Calu3 (cell line): ENCODE measurements at places on chromosomes 7 and 10.

DNA sequence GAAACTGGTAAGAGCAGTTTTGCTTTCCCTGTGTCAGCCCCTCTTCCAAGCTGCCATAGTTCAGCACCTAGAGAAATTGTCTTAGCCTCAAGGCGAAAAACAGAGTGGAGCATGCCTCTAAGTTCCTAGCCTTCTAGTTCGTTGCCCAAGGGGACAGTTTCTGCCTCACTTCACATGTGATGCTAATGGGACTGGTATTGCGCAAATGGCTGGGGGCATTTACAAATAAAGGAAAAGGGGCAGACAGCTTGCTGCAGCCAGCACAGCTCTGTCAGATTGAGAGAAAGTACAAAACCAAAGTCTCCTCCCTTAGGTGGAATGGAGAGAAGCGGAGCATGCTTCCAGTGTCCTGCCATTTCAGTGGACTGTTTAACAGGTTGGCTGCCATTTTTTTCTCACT is 567.7 kb downstream of the ETV1 start:
- no peak for DNase-seq
- H3K4me1 ChIP-seq, result no peaks in the 10 kb centered on the region
- no peaks in the 10 kb centered on the region for H3K27me3 ChIP-seq
- no peaks in the 10 kb centered on the region for H3K36me3 ChIP-seq

DNA sequence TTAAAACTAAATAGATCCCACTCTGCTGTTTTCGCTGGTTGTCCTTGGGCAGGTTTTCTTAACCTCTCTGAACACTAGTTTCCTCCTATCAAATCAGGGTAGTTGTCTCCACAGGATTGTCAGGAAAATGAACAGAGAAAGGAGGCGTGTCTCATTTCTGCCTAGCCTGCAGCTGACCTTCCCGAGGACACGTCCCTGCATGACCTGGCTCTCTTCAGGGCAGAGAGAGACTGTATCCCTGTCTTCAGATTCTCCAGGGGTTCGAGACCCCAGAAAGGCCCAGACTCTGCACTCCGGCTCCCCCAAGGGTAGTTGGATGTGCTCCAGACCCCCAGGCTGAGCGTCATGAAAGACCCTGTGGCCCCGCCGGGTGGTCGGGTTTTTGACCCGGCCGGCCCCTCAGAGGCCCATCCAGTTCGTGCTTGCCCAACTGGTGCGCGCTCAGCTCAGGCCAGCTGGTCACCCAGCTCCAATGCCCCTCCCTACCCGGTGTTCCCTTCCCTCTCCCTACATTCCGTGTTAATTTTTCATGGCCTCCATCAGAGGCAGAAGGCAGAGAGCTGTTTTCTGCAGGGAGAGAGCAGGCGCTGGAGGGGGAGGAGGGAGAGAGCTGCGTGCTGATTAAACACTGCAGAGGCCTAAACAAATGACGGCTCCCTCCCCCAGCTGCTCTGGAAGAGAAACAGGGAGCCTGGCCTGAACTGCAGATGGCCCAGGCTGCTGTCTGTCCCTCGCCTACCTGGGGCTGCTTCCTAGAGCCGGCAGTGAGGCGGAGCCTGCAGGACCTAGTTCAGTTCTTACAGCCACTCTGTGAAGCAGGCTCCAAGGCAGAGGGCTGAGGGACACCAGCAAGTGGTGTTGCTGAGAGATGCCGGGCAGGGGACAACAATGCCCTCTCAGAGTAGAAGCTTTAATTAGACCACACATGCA is 86.2 kb upstream of the PPIF start:
- no peak overlapping the region for H3K4me3 ChIP-seq
- no peak for DNase-seq
- no peaks in the 10 kb centered on the region for H3K27me3 ChIP-seq
- peaks cover 28% of the 10 kb centered on the region for H3K4me1 ChIP-seq
- H3K27ac ChIP-seq, result no peak overlapping the region

DNA sequence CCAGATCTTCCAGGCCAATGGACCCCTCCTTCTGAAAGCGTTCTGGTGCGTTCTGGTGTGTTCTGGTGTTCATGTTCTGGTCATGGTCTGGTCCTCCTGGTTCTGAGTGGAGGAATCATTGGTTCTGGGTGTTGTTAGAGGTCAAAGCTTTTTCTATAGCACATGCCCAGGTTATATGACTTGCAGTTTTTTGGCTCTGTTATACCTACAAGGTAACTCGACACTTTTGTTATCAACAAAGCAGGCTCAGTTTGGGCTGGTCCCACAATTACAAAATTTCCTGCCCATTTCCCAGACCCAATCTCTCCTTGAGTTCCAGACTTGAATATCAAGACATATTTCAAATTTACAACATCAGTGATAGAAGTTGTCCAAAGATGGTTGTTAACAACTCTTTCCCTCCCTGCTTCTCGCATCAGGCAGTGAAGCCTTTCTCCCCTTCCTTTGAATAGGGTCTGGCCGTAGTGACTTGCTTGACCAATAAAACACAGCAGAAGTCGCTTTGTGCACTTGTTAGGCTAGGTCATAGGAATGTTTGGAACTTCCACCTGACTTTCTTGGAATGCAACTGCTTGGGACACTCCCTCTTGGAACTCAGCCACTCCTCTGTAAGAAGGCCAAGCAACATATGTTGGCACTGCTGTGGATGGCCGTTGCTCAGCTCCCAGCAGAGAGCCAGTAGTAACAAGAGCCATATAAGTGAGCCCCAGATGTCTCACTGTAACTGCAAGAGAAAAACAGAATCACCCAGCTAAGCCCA is 83.1 kb upstream of the STEAP1B start:
- H3K27me3 ChIP-seq, result no peaks in the 10 kb centered on the region
- H3K27ac ChIP-seq, result peak overlapping the region; percentile 96
- H3K4me3 ChIP-seq, result peak overlapping the region; percentile 26

DNA sequence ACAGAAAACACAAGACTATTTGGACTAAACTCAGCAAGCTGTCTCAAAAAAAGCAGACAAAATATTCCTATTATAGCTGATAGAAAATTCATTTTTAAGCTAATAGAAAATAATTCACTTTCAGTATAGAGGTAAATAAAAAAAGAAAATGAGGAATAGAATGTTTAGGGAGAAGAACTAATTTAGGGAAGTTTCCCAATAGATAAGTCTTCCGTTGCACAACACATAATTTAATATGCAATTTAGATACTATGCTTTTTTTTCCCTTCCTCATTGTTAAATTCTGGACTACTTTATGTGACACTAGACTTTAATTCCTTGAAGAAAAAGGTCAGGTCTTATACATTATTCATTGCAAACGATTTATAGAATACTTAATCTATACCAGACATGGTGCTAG is 10.3 kb downstream of the PNPLA8 start:
- no peaks in the 10 kb centered on the region for H3K4me1 ChIP-seq
- no peaks in the 10 kb centered on the region for H3K27me3 ChIP-seq
- no peak overlapping the region for H3K27ac ChIP-seq
- H3K36me3 ChIP-seq, result no peaks in the 10 kb centered on the region
- no peak for DNase-seq
- no peak overlapping the region for H3K4me3 ChIP-seq

DNA sequence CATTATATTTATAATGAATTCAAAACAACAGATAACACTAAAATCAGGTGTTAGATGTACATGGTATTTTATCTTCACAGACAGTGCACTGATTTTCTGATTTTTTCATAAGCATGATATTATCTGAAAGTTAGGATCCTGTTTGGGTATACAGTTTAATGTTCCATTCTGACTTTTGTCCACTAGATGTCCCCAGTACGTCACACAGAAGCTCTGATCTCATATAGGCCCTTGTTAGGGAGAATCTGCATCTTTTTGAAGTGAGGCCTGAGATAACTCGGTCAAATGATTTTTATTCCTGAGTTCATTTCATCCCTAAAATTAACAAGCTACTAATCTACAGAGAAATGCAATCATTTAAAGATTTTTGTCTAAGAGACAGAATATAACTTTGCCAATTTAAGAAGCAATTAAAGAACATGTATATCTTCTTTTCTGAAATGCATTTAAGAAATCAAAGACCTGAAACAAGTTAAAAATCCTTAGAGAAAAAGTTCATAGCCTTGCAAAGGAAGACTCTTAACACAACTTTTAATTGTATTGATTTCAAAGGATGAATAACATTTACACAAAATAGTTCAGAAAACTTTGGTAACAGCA is 72.0 kb upstream of the TES start:
- no peaks in the 10 kb centered on the region for H3K36me3 ChIP-seq
- no peaks in the 10 kb centered on the region for H3K4me1 ChIP-seq
- H3K27ac ChIP-seq, result no peak overlapping the region

DNA sequence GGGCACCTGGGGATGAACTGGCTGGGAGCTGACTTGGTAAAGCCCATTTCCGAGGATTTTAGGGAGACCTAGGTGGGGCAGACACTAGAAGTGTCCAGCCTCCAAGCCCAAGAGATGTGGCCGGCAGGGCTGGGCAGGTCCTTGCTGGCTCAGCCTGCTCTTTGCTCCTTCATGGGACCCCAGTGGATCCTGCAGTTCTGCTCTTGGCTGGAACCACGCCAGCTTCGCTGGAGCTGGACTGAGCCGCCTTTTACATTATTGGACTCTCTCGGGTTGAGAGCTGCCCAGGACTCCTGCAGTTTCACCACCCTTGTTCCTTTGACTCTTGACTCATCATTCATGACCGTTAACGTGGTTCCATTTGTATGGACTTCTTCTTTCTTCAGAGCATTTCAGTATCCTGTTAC is 5.7 kb downstream of the PPIF start:
- H3K4me1 ChIP-seq, result no peaks in the 10 kb centered on the region
- H3K27ac ChIP-seq, result no peak overlapping the region
- DNase-seq, result no peak
- no peaks in the 10 kb centered on the region for H3K27me3 ChIP-seq
- peaks cover 40% of the 10 kb centered on the region for H3K36me3 ChIP-seq
- H3K4me3 ChIP-seq, result no peak overlapping the region

DNA sequence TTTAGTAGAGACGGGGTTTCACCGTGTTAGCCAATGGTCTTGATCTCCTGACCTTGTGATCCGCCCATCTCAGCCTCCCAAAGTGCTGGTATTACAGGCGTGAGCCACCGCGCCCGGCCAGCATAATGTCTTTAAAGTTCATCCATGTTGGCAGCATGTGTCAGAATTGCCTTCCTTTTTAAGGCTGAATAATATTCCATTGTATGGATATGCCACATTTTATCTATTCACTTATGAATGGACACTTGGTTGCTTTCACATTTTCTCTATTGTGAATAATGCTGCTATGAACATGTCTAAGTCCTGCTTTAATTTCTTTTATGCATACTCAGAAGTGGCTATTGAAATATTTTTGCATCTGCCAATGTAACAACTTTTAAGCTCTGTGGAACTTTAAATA is 754.0 kb upstream of the GALNT17 start:
- no peak for DNase-seq
- no peaks in the 10 kb centered on the region for H3K36me3 ChIP-seq
- H3K27me3 ChIP-seq, result no peaks in the 10 kb centered on the region
- no peak overlapping the region for H3K27ac ChIP-seq

GRCh38 chr7:29627631-29628030 is 64.0 kb downstream of the PRR15 start:
- H3K36me3 ChIP-seq, result no peaks in the 10 kb centered on the region
- H3K4me1 ChIP-seq, result peaks cover under 1% of the 10 kb centered on the region
- no peak overlapping the region for H3K27ac ChIP-seq
- no peak for DNase-seq

DNA sequence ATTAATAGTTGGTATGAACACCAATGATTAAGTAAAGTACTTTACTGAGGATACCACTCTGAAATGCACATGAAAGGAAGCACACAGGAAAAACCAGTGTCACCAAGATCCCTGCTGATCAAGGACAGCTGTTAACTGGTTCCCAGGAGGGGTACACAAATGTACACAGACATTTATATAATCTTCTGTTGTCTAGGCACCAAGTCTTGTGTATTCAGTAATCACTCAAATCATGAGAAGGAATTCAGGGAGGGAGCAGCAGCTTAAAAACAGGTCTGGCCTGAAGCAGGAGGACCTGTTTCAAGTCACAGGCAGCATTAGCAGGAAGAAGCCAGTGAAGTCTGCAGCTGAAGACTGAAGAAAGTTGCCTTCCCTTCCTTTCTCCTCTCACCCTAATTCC is 18.7 kb downstream of the MPP7 start:
- H3K4me1 ChIP-seq, result no peaks in the 10 kb centered on the region
- no peak overlapping the region for H3K4me3 ChIP-seq
- no peaks in the 10 kb centered on the region for H3K36me3 ChIP-seq
- H3K27me3 ChIP-seq, result no peaks in the 10 kb centered on the region

GRCh38 chr10:124743191-124744101 is 732 bp downstream of the FAM53B start:
- H3K4me3 ChIP-seq, result peak overlapping the region; percentile 96
- peak overlapping the region; percentile 89 for H3K27ac ChIP-seq
- DNase-seq, result peak; percentile 12
- peaks cover 15% of the 10 kb centered on the region for H3K36me3 ChIP-seq
- no peaks in the 10 kb centered on the region for H3K27me3 ChIP-seq

DNA sequence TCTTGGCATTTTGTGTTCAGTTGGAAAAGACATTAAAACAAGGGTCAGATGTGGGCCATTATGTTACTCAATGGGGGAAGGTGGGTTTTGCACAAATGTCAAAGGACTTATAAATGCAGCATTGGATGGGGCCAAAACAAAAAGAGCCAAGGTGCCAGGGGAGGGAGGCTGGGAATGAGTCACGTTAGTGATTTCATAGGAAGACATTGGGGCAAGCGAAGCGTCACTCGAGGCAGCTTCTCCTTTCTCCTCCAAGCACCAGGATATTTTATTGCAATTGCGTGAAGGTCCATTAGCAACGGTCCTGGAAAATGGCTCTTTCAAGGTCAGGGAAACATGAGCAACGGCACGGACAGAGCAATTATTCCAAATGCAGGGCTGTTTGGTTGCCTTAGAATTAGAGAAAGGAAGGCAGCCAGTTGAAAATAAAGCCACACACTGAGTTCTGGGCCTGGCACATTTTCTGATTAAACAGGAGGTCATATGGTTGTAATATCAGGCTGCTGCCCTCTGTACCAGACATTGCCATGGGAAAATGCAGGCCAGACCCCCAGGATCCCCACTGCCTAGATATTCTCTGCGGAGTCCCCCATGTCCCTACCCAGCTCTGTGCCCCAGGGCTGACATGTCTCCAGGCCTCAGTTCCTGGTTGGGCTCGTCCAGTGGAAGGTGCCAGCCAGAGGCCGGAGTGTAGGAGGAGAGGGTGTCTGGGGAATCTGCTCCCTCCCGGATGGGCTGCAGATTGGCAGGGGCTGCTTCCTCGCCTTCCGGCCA is 63.3 kb upstream of the NANOS1 start:
- no peak overlapping the region for H3K4me3 ChIP-seq
- H3K27ac ChIP-seq, result no peak overlapping the region
- H3K4me1 ChIP-seq, result peaks cover 18% of the 10 kb centered on the region
- H3K27me3 ChIP-seq, result no peaks in the 10 kb centered on the region

DNA sequence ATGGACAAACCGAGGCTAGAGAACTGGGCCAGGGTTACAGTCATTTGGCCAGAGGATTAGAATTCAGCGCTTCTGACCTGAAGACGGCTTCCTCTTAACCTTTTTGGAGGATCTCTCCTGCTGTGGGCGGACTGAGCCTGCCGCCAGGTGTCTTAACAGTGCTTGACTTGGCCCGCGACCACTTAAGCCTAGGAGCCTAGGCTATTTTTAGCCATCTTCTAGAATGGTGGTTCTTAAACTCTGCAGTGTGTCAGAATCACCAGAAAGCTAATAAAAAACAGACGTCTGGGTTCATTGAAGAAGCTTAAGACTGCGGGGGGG is 722 bp downstream of the MDH2 start:
- peak overlapping the region; percentile 96 for H3K4me3 ChIP-seq
- no peak for DNase-seq
- H3K27me3 ChIP-seq, result no peaks in the 10 kb centered on the region
- H3K36me3 ChIP-seq, result peaks cover 36% of the 10 kb centered on the region
- peaks cover 25% of the 10 kb centered on the region for H3K4me1 ChIP-seq
- peak overlapping the region; percentile 52 for H3K27ac ChIP-seq

- no peaks in the 10 kb centered on the region for H3K27me3 ChIP-seq
- H3K27ac ChIP-seq, result no peak overlapping the region
- DNase-seq, result no peak
- H3K4me1 ChIP-seq, result no peaks in the 10 kb centered on the region
- no peaks in the 10 kb centered on the region for H3K36me3 ChIP-seq
Observed at GRCh38 chr10:74867351-74867750, 41.0 kb downstream of the KAT6B start.
